ENCODE measurements at places on chromosomes 6 and 20.

- no peak for DNase-seq
Measured at GRCh38 chr6:89895276-89895874, 1.1 kb downstream of the GJA10 start.

GRCh38 chr20:8803065-8803464, 265.8 kb upstream of the PLCB4 start:
- no peak for DNase-seq

- DNase-seq, result no peak
Measured at GRCh38 chr6:85574932-85575598, 18.6 kb downstream of the SNX14 start.

GRCh38 chr6:14622085-14622484, 504.5 kb downstream of the CD83 start:
- DNase-seq, result no peak

- DNase-seq, result no peak
Measured at GRCh38 chr6:161409353-161409752, 135.5 kb upstream of the AGPAT4 start.

- no peak for DNase-seq
Measured at GRCh38 chr6:129637340-129638054, 72.5 kb downstream of the ARHGAP18 start.

GRCh38 chr6:166648846-166649245, 21.8 kb upstream of the RPS6KA2 start:
- no peak for DNase-seq

DNA sequence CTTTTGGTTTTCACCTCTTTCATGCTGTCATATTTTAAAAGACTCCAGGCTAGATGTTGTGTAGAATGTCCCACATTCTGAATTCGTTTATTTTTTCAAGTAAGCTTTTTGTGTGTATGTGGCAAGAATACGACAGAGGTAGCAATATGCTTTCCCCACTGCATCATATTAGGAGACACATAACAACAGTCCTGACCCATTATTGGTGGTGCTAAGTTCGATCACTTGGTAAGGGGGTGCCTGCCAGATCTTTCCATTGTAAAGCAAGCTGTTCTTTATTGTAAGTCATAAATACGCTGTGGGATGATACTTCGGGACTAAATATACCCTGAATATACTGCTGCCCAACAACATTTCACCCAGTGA, 588 bp upstream of the NCOA3 start:
- DNase-seq, result no peak

DNA sequence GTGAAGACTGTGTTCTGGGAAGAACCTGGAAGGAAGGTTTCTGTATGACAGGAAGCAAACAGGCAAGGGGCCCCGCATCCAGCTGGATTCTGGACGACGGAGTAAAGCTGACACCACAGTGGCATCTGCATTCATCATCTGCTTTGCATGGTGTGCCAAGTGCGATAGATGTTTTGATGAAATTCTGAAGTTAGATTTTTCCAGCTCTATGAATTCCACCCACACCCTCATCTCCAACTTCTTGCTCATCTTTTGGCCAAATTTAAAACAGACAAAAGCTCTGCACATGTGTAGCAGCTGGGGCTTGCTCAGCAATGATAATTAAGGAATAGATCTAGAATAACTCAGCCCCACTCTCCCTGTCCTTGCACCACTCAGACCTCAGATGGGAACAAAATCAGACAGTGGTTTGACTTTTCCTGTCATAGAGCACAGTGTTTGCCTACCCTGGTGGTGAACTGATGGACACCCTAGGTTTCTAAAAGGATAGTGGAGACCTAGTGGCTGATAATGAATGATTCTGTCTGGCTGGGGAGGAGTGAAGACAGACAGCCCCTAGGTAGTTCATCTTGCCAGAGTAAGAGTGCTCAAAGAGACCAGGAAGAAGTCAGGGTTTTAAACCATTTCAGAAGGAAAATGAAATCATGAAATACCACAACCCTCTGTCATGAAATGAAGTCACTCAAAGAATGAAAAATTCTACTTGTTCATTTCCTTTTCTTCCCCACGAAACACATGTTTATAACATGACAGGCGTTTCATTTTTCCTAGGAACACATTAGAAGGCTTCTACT, 85.8 kb downstream of the BCAS1 start:
- no peak for DNase-seq

DNA sequence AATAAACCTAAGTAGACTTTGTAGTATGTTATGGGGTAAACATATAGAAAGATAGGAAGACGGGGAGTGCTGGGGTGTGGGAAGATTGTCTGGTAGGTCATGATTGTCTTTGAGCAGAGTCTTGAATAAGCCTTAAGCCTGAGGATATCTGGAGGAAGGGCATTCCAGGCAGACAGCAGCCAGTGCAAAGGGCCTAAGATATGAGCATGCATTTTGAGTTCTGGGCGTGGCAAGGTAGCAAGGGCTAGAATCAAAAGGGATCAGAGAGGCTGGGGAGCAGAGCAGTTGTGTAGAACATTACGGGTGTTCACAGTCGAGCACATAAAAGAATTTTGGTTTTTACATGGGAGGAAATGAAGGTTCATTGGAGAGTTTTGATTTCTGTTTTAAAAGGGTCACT, 14.3 kb downstream of the BICRAL start:
- DNase-seq, result no peak
